K562 (cell line): ENCODE measurements at places on chromosomes 5 and 9. TPM values are rescaled to one million over a fixed set of nuclear protein-coding genes. Genes with fewer than 3 reads are reported as not detected.
A peak's percentile ranks its signal among the peaks of the same experiment; 100 is the strongest.

GRCh38 chr5:68026092-68026885 lies 189.3 kb upstream of the PIK3R1 start:
- DNase-seq: no peak
- no peak overlapping the region for H3K4me3 ChIP-seq
- no peak overlapping the region for H3K27ac ChIP-seq
- H3K36me3 ChIP-seq: no peaks in the 10 kb centered on the region

DNA sequence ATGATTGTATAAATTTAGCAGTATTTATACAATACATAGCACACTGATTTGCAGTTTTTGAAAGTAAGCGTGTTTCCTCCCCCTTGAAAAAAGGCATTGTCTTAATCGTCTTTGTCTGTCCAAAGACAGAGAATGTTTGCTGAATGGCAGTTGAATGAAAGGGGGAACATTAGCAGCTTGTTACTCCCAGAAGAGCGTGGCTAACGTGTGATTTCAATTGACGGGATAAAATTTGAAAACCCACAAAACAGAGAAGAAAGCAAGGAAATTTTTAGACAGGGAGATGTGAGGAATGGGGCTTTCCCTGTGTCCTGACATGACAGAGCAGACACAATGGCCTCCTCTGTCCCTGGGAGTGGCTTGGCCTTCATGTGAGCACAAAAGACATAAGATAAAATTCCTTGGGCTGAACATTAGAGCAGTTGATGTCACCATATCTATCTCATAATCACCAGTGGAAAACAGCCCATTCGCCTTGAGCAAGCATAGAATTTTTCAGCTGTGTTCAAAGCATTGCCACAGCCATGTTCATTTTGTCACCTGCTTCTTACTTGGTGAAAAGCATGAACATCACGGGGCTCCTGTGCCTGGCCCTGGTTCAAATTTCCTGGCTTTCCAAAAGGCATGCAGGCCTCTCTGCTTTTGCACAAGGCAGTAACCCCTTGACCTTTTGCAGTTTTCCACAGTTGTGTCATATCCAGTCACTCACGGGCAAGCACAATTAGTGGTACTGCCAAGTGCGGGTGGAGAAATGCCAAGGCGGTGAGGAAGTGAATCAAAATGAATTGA lies 126.9 kb downstream of the TLE1 start:
- H3K27ac ChIP-seq: no peak overlapping the region
- H3K4me3 ChIP-seq: no peak overlapping the region
- no peaks in the 10 kb centered on the region for H3K36me3 ChIP-seq
- DNase-seq: no peak
- no peaks in the 10 kb centered on the region for H3K4me1 ChIP-seq

GRCh38 chr5:140678993-140679392 lies 5.6 kb upstream of the DND1 start:
- no peaks in the 10 kb centered on the region for H3K27me3 ChIP-seq
- H3K36me3 ChIP-seq: peaks cover 81% of the 10 kb centered on the region
- H3K27ac ChIP-seq: peak overlapping the region; percentile 58
- peaks cover 13% of the 10 kb centered on the region; the same call in 2 of the 3 replicates for H3K4me1 ChIP-seq

- DNase-seq: no peak
- H3K36me3 ChIP-seq: no peaks in the 10 kb centered on the region; the same call in 2 of the 3 replicates
- peak overlapping the region; percentile 22; the same call in 1 of the 2 replicates for H3K4me3 ChIP-seq
- peak overlapping the region; percentile 66 for H3K27ac ChIP-seq
- peaks cover 37% of the 10 kb centered on the region for H3K4me1 ChIP-seq
- H3K27me3 ChIP-seq: no peaks in the 10 kb centered on the region
Measured at GRCh38 chr9:111900151-111900857, 3.7 kb downstream of the UGCG start.

GRCh38 chr9:33651125-33651524 lies 127.1 kb downstream of the ANKRD18B start:
- H3K27me3 ChIP-seq: peaks cover 2% of the 10 kb centered on the region; the same call in 2 of the 3 replicates
- H3K27ac ChIP-seq: no peak overlapping the region
- H3K4me3 ChIP-seq: no peak overlapping the region
- DNase-seq: no peak
- no peaks in the 10 kb centered on the region for H3K4me1 ChIP-seq

DNA sequence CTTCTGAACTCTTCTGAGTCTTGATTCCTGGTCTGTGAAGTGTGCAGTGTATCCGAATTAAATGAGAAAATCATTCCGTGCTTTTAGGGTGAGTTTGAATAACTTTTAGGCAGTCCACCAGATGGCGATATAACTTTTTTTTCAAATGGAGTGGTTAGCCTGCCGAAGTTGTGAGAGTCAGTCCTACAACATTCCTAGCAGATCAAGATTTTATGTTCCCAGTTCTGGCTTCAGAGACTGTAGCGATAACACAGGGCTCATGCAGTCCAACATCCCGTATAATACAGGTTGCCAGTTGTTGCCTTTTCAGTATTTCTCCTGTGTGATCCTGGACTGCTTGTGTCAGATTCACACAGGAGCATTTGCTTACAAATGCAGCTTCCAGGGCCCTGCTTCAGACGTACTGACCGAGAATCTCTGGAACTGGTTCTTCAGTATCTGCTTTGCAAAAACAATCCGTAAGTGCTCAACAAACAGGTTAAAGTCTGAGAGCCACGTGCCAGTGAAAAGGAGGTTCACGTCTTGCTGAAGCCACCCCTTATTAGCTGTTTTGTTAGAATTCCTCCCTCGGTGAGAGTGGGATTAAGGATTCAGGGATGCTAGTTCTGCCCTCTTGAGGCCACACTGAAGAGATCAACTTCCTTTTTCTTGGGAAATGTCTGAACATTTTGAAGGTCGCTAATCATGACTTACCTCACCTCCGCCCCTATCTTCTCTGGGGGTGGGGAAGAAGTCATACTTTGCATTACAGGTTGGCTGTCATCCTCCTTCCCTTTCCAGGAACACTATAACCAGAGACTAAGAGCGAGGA lies 22.8 kb downstream of the SMIM3 start:
- peak overlapping the region; percentile 53; the same call in 2 of the 3 replicates for H3K27ac ChIP-seq
- H3K36me3 ChIP-seq: no peaks in the 10 kb centered on the region
- peak overlapping the region; percentile 30 for H3K4me3 ChIP-seq
- no peaks in the 10 kb centered on the region for H3K27me3 ChIP-seq
- peaks cover 8% of the 10 kb centered on the region; the same call in 2 of the 3 replicates for H3K4me1 ChIP-seq
- DNase-seq: peak; percentile 41

DNA sequence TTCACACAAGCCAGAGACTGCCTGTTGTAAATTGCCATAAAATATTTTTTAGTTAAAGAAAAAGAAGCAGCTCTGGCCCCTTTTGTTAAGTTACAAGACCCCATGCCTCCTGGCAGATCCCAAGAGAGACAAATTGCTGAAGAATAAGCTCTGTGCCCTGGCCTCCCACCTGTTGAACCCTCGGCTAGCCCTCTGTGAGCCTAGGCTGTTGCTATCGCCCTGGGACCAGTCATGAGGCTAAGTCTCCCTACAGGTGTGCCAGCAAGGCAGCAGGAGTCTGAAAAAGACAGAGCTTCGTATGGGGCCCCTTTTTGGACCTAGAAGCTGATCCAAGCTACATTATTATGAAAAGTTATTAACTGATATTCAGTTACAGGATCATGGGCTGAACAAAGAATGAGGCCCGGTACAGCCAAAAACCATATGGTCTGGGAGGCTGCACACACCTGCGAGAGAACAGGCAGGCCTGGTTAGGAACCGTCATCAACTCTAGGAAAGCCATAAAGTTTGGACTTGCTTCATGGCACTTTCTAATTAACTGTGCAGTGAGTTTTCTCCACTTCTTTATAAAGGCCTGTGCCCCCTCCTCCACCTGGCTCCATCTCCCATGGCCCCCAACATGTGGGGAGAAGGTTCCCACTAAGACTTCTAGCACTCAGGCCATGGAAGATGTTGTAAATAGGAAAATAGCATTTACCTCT lies 384.7 kb downstream of the ENC1 start:
- H3K4me1 ChIP-seq: no peaks in the 10 kb centered on the region; the same call in 1 of the 2 replicates
- no peak overlapping the region for H3K4me3 ChIP-seq
- peaks cover 14% of the 10 kb centered on the region for H3K27me3 ChIP-seq
- no peak overlapping the region for H3K27ac ChIP-seq

DNA sequence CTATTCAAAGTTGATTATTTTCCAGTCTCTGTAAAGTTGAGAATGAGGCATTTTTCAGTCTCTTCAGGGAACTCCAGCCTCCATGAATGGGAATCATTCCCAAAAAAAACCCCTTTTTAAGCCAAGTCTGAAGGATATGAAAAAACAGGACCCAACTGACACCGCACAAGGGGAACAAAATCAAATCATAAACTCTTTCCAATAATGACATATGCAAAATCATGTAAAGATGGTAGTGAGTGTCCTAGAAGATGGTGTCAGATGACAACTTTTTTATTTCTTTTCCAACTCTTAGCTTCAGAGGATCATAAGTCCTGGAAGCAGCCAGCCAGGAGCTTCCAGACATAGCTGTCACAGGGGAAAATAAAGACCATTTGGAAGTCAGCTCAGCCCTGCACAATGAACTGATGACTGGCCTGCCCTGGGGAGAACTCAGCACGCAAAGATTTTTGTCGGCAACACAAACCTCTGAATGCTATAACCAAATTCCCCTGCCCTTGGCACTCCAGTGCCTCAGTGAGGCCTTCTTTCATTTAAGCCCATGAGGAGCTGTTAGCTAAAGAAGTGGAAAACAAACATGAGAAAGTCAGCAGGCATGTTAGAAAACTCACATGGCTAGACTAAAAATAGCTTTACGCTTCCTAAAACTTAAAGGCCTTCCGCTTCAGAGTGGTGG lies 85.4 kb downstream of the SLC1A3 start:
- no peaks in the 10 kb centered on the region for H3K36me3 ChIP-seq
- no peak overlapping the region for H3K4me3 ChIP-seq
- H3K27ac ChIP-seq: no peak overlapping the region
- no peaks in the 10 kb centered on the region for H3K4me1 ChIP-seq

- no peaks in the 10 kb centered on the region for H3K27me3 ChIP-seq
- H3K36me3 ChIP-seq: peaks cover 81% of the 10 kb centered on the region
- H3K4me3 ChIP-seq: no peak overlapping the region
- no peak overlapping the region for H3K27ac ChIP-seq
Measured at GRCh38 chr5:139312075-139312474, 18.5 kb downstream of the MATR3 start.

- DNase-seq: peak; percentile 9
- no peak overlapping the region for H3K4me3 ChIP-seq
- no peaks in the 10 kb centered on the region for H3K36me3 ChIP-seq
- no peaks in the 10 kb centered on the region for H3K27me3 ChIP-seq
- peaks cover 14% of the 10 kb centered on the region for H3K4me1 ChIP-seq
- H3K27ac ChIP-seq: no peak overlapping the region
Measured at GRCh38 chr9:128011071-128011817, 30.5 kb upstream of the EEIG1 start.

DNA sequence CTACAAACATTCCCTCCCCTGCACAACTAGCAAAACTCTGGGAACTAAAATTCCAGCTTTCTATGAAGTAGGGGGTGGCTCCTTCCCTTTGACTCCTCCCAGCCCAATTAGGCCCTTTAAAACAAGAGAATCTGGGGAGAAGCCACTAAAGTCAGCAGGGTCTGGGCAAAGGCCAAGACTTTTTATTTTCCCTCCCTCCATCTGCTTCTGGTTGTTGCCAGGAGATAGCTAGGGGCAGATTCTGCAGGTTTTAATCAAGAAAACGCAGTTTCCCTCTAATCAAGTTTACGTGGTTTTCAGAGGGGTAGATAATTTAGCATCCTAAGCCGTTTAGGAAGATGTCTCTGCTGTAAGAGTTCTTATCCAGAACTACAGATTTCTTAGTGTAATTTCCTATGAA lies 114.5 kb upstream of the CDH6 start:
- no peak for DNase-seq
- H3K36me3 ChIP-seq: no peaks in the 10 kb centered on the region
- H3K27ac ChIP-seq: no peak overlapping the region
- no peak overlapping the region for H3K4me3 ChIP-seq
- no peaks in the 10 kb centered on the region for H3K27me3 ChIP-seq

- H3K36me3 ChIP-seq: no peaks in the 10 kb centered on the region
- no peak overlapping the region for H3K4me3 ChIP-seq
- no peaks in the 10 kb centered on the region for H3K27me3 ChIP-seq
- DNase-seq: no peak
- no peak overlapping the region for H3K27ac ChIP-seq
Measured at GRCh38 chr9:106443520-106443919, 419.4 kb upstream of the ZNF462 start.

PCDHB6 gene
- total RNA-seq: not detected in 2 replicates
